Activated naive CD8-positive, alpha-beta T cell treated with anti-CD3 and anti-CD28 coated beads for 36 hours (primary cell): ENCODE measurements at places on chromosomes 6 and 20.
A peak's percentile ranks its signal among the peaks of the same experiment; 100 is the strongest.

DNA sequence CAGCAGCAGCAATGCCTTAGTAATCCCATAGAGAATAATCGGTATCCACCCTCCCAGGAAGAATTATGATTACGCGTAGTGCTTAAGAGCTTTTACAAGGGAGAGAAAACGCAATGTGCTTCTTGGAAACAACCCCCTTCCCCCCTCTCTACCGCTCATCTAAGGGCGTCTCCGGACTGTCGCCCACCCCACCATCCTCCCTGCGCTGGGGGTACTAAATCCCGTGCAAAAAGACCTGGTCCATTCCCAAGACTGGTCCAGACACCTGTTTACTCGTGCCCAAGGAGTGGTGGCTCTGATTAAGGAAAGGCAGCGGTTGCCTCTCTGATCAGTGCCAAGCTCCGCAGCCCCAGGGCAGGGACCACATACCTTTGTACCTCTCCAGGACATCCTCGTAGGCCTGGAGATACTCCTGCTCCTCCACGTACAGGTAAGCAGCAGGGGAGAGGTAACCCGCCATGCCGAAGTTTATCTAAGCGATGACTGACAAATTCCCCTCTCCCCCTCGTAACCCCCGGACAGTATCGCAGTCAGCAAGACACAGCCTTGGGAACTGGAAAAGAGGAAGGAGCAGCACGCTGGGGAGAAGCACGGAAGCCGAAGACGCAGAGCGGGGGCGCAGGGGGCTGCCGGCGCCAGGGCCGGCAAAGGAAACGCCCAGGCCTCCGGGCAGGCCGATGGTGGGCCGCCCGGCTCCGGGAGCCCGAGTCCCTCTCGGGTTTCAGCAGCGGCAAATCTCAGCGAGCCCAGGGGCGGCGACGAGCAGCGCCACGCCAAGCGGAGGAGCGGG, 112.0 kb upstream of the BEND6 start:
- no peak overlapping the region for H3K27ac ChIP-seq
- H3K27me3 ChIP-seq, result peaks cover 67% of the 10 kb centered on the region
- peak overlapping the region; percentile 83 for H3K4me3 ChIP-seq
- H3K4me1 ChIP-seq, result peaks cover 6% of the 10 kb centered on the region
- no peaks in the 10 kb centered on the region for H3K36me3 ChIP-seq
- DNase-seq, result peak; percentile 5

DNA sequence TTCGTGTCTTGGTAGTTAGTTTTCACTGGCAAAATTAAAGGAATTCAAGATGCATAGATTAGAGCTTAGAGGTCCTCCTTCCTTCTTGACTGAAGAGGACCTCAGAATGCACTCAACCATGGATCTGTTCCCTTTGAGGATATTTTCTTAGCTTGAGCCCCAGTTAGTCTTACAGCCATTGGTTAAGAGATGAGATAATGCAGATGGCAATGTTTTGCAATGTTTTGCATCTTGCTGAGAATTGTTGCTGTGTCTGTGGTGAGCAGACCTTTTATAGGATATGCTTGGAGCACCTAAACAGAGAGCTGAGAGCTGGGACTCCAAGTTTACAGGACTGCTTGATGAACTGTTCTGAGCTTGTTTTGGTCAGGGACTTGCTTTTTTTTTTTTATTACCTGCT, 107.5 kb downstream of the TMEM170B start:
- H3K27me3 ChIP-seq, result no peaks in the 10 kb centered on the region
- H3K4me1 ChIP-seq, result no peaks in the 10 kb centered on the region
- no peak overlapping the region for H3K4me3 ChIP-seq
- H3K27ac ChIP-seq, result no peak overlapping the region
- no peaks in the 10 kb centered on the region for H3K36me3 ChIP-seq
- no peak for DNase-seq

GRCh38 chr6:113047148-113047547, 700.0 kb downstream of the RFPL4B start:
- peaks cover 3% of the 10 kb centered on the region for H3K4me1 ChIP-seq
- DNase-seq, result no peak
- H3K4me3 ChIP-seq, result no peak overlapping the region
- H3K27ac ChIP-seq, result no peak overlapping the region
- H3K36me3 ChIP-seq, result no peaks in the 10 kb centered on the region

- DNase-seq, result no peak
- no peak overlapping the region for H3K27ac ChIP-seq
- H3K36me3 ChIP-seq, result no peaks in the 10 kb centered on the region
These were observed 165.3 kb downstream of the ZMYND8 start for GRCh38 chr20:47191074-47191673.

DNA sequence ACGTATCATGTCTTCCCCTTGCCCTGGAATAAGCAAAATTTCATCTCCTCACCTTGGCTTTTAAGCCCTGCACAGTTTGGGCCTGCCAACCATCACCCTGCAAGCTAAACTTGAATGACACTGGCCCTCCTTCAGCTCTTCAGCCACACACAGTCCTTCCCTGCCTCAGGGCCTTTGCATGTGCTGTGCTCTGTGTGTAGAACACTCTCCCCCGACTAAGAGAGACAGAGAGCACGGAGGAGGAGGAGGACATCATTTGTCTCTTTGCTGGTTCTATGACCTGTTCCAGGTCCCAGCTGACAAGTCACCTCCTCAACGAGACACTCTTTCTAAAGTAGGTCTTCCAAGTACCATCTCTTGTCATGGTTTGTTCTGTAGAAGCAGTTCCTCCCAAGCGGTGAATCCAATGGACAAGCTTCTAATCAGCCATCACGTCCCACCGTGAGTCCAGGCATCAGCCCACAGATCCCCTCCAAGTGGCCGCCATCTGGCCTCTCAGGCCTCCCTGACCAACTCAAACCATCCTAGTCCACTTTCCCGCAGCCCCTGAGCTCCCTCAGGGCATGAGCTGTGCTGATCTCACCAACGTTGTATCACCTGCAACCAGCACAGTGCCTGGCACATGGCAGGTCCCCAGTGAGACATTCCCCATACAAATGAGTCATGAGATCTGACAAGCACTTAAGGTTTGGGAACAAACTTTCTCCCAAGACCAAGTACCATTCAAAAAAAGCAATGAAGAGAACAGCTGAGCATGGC, 30.5 kb downstream of the NFATC2 start:
- no peak for DNase-seq
- H3K27ac ChIP-seq, result peak overlapping the region; percentile 67
- H3K27me3 ChIP-seq, result no peaks in the 10 kb centered on the region
- H3K4me3 ChIP-seq, result no peak overlapping the region
- peaks cover 59% of the 10 kb centered on the region for H3K4me1 ChIP-seq
- peaks cover 60% of the 10 kb centered on the region for H3K36me3 ChIP-seq

DNA sequence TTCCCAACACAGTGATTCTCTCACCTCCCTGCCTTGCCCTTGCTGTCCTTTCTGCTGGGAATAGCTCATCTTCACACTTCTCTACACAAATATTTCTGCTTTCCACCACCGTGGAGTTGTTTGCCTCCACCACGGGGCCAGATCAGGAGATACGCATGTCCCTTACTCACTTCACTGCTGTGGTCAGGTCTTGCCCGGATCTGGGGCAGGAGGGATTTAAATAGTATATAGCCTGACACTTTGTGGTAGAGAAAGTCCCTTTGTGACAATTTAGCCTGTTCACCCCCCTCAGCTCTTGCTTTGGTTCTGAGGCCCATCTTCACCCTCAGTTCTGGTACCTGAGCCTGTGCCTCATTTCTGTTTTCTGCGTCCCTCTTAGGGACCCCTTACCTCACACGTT, 92.6 kb upstream of the PREP start:
- H3K4me3 ChIP-seq, result no peak overlapping the region
- no peak for DNase-seq
- H3K27me3 ChIP-seq, result no peaks in the 10 kb centered on the region
- no peaks in the 10 kb centered on the region for H3K36me3 ChIP-seq

GRCh38 chr6:50128420-50129005, 78.8 kb upstream of the DEFB112 start:
- no peaks in the 10 kb centered on the region for H3K4me1 ChIP-seq
- no peaks in the 10 kb centered on the region for H3K27me3 ChIP-seq
- no peaks in the 10 kb centered on the region for H3K36me3 ChIP-seq
- H3K27ac ChIP-seq, result no peak overlapping the region

- peaks cover 81% of the 10 kb centered on the region for H3K27me3 ChIP-seq
- no peak overlapping the region for H3K27ac ChIP-seq
- no peak overlapping the region for H3K4me3 ChIP-seq
These were observed 1.6 kb downstream of the CCN2 start for GRCh38 chr6:131949620-131949908.

DNA sequence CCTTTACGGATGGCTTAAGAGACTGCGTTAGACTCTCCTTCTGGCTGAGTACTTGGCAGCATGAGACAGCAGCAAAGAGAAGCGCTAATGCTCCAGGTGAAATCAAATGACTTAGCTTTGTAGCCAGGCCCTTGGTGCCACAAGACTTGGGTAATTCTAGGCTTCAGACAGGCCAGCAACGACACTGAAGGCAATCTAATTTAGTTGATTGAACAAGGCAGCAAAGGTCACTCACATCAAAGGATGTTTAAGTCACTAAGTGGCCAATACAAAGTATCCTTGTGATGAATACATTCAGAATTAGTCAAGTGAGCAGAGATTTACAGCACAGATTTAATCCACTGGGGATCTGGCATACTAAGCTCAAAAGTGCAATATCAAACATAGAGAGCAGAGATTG, 113.2 kb downstream of the FAM83B start:
- no peaks in the 10 kb centered on the region for H3K4me1 ChIP-seq
- H3K4me3 ChIP-seq, result no peak overlapping the region
- no peaks in the 10 kb centered on the region for H3K27me3 ChIP-seq

DNA sequence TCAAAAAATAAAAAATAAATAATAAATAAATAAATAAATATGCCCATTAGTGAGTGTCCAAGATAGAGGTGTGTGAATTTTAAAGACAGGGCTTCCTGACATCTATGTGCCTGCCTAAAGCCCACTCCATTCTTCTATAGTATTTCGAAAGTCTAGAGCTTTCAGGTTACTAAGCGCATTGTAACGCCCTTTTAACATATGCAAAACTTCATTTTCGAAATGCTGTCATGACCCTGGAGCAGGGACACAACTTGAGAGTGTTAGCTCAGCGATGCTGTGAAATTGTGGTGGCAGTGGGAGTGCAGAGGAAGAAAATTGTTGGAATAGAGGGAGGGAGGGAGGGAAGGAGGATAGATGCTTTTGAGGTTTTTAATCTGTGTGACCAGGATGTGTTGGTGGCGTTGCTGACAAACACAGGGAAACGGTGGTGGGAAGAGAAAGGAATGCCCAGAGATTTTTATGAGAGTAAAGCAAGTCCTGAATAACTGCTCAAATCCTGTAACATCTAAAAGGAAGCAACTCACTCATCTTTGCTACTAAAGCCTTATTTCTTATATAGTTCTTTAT, 169.3 kb downstream of the ARID1B start:
- no peak for DNase-seq
- H3K27me3 ChIP-seq, result no peaks in the 10 kb centered on the region
- H3K36me3 ChIP-seq, result no peaks in the 10 kb centered on the region
- H3K4me1 ChIP-seq, result peaks cover 46% of the 10 kb centered on the region
- H3K27ac ChIP-seq, result no peak overlapping the region

DNA sequence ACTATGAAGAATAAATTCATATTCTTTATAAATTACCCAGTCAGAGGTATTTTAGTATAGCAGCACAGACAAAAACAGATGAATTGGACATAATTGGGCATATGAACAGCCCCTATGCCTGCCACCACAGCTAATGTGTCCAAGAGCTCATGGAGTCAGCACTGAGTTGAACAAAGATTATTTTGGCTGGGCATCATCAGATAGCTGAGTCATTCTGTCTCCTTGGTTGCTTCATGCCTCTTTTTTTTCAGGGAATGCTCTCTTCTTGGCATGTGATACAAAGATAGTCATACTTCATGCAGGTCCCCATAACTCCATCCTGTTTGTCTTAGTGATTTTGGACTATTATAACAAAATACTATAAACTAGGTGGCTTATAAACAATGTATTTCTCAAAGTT, 275.6 kb downstream of the TENT5A start:
- H3K36me3 ChIP-seq, result no peaks in the 10 kb centered on the region
- H3K4me3 ChIP-seq, result no peak overlapping the region
- no peak overlapping the region for H3K27ac ChIP-seq
- DNase-seq, result no peak
- no peaks in the 10 kb centered on the region for H3K4me1 ChIP-seq

DNA sequence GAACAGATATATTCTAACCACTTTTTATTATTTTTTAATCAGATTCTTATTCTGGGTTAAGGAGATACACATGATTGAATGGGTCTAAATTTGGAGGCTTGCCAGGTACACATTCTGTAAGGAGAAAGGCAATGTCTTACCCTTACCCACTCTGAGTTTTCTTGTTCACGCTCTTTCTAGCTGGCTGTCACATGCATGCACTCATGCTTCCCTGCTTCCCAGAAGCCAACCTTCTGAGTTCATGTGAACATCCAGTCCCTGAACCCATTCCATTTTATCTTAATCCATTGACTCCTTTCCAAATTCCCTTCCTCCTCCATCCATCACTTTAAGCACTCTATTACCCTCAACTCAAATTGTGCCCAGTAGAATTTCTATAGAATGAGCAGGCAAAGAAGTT, 17.5 kb upstream of the MOCS1 start:
- H3K36me3 ChIP-seq, result no peaks in the 10 kb centered on the region
- H3K4me3 ChIP-seq, result no peak overlapping the region
- H3K4me1 ChIP-seq, result no peaks in the 10 kb centered on the region
- no peak for DNase-seq
- H3K27ac ChIP-seq, result no peak overlapping the region

- no peak overlapping the region for H3K27ac ChIP-seq
- H3K4me3 ChIP-seq, result no peak overlapping the region
- H3K36me3 ChIP-seq, result no peaks in the 10 kb centered on the region
- no peaks in the 10 kb centered on the region for H3K4me1 ChIP-seq
These were observed 397.3 kb upstream of the NRSN1 start for GRCh38 chr6:23728707-23729106.

- H3K4me1 ChIP-seq, result peaks cover 16% of the 10 kb centered on the region
- no peaks in the 10 kb centered on the region for H3K27me3 ChIP-seq
These were observed 39.0 kb downstream of the SLC23A2 start for GRCh38 chr20:4962241-4962855.

- H3K4me3 ChIP-seq, result peak overlapping the region; percentile 29
- H3K27ac ChIP-seq, result peak overlapping the region; percentile 80
- H3K27me3 ChIP-seq, result no peaks in the 10 kb centered on the region
- peak; percentile 83 for DNase-seq
- H3K4me1 ChIP-seq, result peaks cover 50% of the 10 kb centered on the region
- H3K36me3 ChIP-seq, result peaks cover 12% of the 10 kb centered on the region
These were observed 94.0 kb downstream of the SHLD1 start for GRCh38 chr20:5844063-5844681.
